ENCODE measurements at places on chromosomes 2 and 18.
A peak's percentile ranks its signal among the peaks of the same experiment; 100 is the strongest.

GRCh38 chr2:9735335-9735734 lies 104.5 kb upstream of the YWHAQ start:
- no peak for DNase-seq

- DNase-seq, result no peak
These were observed 404.6 kb upstream of the KCNJ3 start for GRCh38 chr2:154293864-154294263.

GRCh38 chr18:2002604-2003003 lies 568.7 kb downstream of the METTL4 start:
- DNase-seq, result no peak

DNA sequence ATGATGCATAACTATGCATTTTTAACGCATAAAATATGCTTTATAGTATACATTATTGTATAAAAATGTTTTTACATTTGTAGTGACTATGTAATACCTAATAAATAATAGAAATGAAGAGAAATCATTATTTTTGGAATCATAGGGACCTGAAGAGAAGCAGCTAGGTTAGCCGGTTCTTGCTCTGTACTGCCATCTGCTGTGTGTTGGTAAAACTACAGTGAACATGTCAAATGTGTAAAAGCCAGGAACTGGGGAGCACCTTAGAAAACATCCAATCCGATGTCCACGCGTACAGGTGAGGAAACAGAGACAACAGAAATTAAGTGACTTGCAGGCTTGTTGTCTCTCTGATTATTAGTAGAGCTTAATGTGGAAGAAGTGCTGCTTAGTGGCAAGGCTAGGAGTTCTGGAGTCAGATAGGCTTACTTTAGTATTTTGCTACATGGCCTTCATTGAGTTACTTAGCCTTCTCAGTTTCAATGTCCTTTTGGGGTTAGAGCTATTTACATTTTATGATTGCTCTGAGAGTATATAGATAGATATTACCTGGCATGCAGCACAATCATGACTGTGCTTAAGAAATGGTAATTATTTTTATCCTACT lies 386.5 kb downstream of the DLGAP1 start:
- DNase-seq, result peak; percentile 3

DNA sequence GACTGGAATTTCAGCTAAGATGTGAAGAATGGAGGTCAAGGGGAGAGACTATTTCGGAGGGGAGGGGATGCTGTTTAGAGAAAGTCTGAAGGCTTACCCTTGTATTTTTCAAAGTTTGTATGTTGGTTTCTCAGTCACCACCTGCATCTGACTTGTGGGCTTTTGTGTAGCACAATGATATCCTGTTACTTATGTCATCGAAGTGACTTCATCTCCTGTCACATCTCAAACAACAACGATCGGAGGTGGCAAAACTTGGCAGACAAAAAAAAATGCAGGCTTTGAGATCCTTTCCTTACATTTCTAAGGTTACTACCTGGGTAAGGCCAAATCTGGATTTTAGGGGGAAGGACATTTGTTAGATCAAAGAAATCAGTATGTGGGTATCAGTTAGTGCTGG lies 11.7 kb upstream of the CXCR4 start:
- no peak for DNase-seq

GRCh38 chr18:78742218-78742745 lies 237.3 kb upstream of the SALL3 start:
- no peak for DNase-seq

DNA sequence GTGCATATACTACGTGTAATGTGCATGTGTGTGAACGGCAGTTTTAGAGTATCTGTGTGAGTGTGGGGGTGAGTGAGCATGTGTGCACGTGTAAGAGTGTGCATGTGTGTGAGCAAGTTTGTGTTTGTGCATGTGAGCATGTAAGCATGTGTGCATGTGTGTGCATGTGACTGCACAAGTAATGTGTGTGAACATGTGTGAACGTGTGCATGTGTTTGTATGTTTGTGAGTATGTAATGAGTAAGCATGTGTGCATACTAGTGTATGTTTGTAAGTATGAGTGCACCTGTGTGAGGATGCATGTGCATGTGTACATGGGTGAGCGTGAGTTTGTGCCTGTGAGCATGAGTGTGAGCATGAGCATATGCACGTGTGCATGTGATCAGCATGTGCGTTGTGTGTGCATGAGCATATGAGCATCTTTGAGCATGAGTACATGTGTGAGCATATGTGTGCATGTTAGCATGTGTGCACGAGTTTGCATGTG lies 90.7 kb downstream of the ZNF516 start:
- DNase-seq, result no peak

DNA sequence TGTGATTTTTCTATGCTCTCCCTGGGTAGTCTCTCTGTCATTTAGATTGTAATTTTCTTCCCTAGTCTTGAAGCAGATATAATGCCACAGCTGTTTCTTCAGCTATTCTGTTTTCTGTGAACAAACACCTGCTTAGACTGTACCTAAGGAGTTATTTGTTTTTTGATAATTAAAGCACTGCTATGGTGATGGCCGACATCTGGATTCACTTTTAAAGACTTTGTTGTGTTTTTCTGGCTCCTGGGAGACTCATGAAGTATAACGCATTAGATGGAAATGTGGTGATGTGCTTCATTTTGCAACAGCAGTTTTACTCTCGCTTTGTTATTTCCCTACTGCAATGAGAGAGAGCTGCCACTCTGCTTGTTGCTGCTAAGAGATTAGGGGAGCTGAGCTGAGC lies 15.7 kb upstream of the C2orf69 start:
- DNase-seq, result no peak

GRCh38 chr2:142873831-142874287 lies 3.6 kb upstream of the KYNU start:
- no peak for DNase-seq

DNA sequence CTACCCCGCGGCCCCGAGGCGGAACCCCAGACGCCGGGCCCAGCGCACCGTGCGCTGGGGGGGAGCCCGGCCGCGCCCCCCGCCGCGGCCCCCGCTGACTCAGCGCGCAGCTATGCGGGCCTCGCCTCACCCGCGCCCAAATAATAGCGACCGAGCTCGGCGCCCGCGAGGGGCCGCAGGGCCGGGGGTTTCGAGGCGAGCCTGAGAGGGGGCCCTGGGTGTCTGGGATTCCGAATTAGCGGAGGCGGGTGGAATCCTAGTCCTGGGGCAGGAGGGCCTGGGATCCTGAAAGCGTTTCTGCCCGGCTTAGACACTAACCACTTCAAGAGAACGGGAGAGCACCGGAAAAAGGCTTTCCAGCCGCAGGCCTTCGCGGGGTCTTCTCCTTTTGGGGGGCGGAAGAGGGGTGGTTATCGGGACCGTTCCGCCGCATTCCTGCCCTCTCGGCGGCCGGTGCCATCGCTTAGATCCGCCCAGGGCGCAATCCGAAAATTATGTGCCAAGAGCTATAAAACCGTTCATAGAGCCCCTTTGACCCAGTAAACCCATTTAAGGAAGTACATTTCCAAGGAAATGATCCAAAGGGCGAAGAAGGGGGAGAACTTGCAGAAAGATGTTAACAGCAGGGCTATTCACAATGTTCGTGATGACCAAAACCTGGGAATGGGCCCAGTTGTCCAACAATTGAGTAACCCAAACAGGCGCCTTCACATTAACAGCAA lies 681 bp upstream of the ROCK2 start:
- DNase-seq, result no peak

Data from stimulated activated CD4-positive, alpha-beta T cell treated with anti-CD3 and anti-CD28 coated beads, Interleukin-4, amount 100 ng/mL, for 48 hours (primary cell).